K562 (cell line): ENCODE measurements at places on chromosomes 4 and X.
A peak's percentile ranks its signal among the peaks of the same experiment; 100 is the strongest.

DNA sequence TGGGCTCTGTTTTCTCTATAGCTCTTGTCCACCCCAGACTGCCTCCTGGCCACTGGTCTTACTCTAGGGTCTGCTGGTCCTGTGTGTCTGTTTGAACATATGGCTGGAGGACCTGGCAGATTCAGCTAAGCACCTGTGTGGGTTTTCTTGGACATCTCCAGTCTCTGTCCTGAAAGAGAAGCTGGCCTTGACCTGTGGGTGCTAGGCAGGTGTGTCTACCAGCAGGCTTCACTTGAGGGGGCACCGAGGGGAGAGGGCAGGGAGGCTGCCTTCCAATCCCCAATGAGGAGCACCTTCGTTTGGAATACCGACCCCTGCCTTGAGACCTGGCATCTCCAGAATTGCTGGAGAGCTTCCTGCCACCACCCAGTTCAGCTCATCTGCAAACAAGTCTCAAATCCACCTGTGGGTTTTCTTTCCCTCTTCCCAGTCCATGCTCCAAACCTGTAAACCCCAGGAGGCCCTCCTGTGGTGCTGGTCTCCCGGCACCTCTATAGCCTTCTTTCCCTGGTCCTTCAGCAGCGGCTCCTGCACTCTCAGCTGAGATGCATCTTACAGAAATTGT, 45.2 kb downstream of the HTRA3 start:
- no peak for DNase-seq

DNA sequence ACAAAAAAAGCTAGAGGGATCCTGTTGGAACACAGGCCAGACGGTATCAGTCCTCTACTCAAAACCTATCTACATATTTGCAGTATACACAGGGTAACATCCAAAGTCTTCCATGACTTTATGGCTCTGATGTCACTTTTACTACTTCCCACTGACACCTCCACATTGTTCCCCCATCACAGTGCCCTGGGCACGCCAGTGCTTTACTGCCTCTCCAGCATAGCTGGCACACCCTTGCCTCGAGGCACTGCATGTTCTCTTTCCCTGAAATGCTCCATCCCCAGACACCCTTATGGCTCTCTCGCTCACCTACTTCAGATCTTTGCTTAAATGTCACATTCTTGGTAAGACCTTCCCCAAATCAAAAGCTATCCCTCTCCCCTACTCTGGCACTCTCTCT, 6.3 kb upstream of the ATP10D start:
- DNase-seq = no peak

DNA sequence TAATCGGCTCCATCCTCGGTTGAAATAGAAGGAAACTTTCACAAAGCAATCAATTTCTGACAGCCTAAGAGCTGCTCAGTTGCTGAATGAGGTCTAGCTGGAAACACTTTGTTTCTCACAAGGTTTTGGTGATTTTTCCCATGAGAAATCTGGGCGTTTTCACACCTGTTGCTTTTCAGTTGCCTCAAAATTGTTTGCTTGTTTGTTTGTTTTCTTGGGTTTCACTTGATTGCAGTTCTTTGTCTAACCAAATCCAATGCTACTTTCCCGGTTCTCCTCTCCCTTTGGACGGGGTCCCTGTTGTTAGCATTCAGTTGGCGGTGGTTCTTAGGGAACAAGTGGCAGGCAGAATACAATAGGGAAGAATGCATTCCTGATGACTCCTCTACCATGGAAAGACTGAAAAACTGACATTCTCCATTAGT, 135.5 kb downstream of the PALLD start:
- DNase-seq = no peak

DNA sequence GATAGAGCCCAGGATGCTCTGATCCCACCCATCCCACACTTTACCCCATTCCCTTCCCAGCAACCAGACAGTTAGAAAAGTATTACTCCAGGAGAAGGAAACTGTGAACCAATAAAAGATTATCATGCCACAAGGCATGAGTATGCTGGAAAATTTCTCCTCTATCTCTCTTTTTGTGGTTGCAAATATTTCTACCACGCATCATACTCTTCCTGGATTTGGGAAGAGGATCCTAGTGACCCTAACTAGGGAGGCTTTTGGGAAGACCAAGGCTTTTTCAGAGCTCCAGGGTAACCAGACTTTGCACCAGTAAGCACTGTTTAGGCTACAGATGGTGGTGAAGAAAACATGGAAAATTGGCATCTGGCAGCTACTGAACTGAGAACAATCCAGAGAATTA, 257.6 kb upstream of the CLNK start:
- no peak for DNase-seq

- DNase-seq = no peak
Measured at GRCh38 chrX:114532111-114532805, 51.6 kb upstream of the HTR2C start.

DNA sequence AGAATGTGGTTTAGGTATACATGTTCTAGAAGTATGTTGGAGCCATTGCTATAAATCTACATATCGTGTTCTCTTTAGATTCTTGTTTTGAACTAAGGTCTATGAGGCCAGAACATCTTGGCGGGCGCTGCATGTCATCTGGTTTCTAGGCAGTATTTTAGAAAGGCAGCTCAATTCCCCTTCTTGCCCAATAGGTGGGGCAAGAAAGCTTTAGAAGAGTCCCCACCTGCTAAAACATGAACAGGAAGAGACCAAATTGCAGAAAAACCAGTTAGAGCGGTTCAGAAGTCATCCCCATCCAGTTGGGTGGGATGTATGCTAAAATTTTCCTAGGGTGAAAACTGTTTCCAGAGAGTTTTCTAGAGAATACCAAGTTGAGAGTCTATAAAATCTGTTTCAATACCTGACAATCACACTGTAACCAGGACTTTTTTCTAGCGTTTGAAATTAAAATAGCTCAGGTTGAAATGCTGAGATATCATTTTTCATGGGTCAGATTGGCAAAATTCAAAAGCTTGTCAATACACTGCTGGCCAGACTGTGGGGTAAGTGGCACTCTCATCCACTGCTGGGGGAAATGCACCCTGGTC, 17.5 kb upstream of the SH3KBP1 start:
- DNase-seq = peak; percentile 21

DNA sequence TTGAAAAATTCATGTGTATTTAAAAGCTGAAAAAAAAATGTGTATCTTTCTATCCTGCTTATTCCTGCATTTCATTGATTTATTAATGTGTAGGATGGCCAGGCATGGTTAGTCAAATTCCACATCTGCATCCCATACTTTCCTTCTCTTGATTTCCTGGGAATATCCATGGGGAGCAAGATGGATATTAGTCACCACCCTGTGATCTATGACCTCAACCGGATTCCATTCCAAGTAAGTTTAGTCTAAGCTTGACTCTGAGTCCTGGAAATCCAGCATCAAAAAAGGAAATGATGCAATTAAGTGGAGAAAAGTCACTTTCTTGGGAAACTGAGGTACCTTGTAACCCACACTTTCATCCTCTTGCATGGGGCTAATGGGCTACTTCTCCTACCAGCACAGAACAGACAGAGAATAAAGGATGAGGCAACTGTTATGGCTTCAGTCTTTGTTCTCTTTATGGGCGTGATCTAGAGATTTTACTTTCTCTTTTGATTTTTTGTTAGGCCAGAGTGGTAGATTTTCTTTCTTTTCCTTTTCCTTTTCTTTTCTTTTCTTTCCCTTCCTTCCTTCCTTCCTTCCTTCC, 17.1 kb upstream of the BEX4 start:
- DNase-seq = no peak

GRCh38 chr4:140238351-140239056, 84.5 kb upstream of the MAML3 start:
- DNase-seq = no peak

- DNase-seq = no peak
Measured at GRCh38 chr4:143700046-143700415, 444 bp downstream of the FREM3 start.

GRCh38 chr4:157779081-157779480, 393.7 kb downstream of the GASK1B start:
- no peak for DNase-seq

- DNase-seq = no peak
Measured at GRCh38 chr4:159498446-159499115, 395.7 kb downstream of the RAPGEF2 start.

DNA sequence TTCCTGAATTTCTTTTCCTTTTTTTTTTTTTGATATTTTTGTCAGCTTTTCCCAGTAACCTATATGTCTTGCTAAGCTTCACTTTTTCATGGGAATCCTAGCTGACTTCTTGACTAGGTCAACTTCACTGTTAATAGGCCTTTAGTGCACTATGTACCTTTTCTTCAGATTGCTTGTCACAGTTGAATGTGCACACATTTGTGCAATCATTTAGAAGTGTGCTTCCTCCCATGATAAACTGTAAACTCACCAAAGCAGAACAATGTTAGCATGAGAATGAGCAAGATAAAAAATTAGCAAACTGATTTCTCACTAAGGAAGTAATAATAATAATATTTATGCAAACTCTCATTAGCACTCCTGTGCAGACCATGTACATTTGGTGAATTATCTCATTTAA, 173.2 kb downstream of the PABPC4L start:
- DNase-seq = no peak

- no peak for DNase-seq
Measured at GRCh38 chrX:5057786-5058185, 1170.9 kb downstream of the NLGN4X start.

GRCh38 chrX:14501327-14501726, 28.0 kb upstream of the GLRA2 start:
- DNase-seq = no peak

- no peak for DNase-seq
Measured at GRCh38 chr4:118171381-118171780, 137.1 kb downstream of the NDST3 start.

- DNase-seq = no peak
Measured at GRCh38 chr4:158870282-158870625, 101.4 kb downstream of the FNIP2 start.

GRCh38 chr4:158051401-158052235, 121.2 kb downstream of the GASK1B start:
- DNase-seq = no peak

DNA sequence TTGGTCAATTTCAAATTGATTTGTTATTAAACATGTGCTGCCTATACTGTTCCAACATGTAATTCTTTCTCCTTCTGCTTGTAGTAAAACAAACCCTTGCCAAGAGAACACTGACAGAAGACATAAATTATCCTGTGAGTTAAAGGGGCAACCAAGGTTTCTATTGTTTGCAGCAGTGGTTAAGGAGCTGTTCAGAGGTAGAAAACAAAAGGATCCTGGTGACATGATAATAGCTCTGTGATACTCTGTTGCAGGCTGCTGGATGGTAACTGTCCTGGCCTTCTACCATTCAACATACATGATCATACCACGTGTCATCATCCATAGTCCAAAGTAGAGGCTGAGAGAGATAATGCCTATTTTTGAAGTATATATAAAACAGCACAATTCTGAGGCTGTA, 75.8 kb upstream of the F9 start:
- DNase-seq = no peak

- DNase-seq = no peak
Measured at GRCh38 chr4:87840149-87840548, 7.4 kb downstream of the MEPE start.

DNA sequence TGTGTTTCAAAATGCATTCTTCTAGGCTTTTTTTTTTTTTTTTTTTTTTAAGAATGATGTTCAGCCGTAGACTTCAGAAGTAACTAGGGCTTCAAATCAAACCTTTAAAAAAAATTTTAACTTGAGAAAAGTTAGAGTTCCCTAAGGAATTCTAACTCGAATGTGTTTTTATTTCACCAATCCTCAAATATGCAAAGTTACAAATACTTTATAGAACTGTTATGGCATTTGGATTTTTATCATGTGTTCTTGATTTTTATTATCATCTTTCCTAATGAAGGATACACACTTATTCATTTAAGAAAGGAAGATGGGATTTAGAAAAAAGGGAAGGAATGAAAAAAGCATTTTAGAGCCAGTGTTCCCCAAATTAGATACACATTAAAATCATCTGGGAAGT, 200.6 kb upstream of the LDB2 start:
- DNase-seq = no peak

- DNase-seq = no peak
Measured at GRCh38 chr4:121564840-121565375, 131.9 kb downstream of the ANXA5 start.

- no peak for DNase-seq
Measured at GRCh38 chrX:108361316-108361715, 76.9 kb downstream of the COL4A6 start.

GRCh38 chrX:155819525-155819924, 61.6 kb upstream of the VAMP7 start:
- DNase-seq = no peak
